Esophagus squamous epithelium (tissue), 5 donors: ENCODE measurements at places on chromosomes 11 and 22.
A peak's percentile ranks its signal among the peaks of the same experiment; 100 is the strongest.

DNA sequence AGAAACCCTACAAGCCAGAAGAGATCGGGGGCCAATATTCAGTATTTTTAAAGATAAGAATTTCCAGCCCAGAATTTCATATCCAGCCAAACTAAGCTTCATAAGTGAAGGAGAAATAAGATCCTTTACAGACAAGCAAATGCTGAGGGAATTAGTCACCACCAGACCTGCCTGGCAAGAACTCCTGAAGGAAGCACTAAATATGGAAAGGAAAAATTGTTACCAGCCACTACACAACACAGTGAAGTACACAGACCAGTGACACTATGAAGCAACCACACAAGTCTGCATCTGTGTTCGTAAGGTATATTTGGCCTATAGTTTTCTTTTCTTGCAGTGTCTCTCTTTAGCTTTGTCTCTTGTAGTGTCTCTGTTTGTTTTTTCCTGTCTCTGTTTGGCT lies 29.0 kb downstream of the TMEM225 start:
- DNase-seq: no peak

- no peak for DNase-seq
These were observed 2.9 kb upstream of the TREH start for GRCh38 chr11:118682372-118682771.

- DNase-seq: peak; percentile 28
These were observed 17.5 kb downstream of the RELT start for GRCh38 chr11:73393479-73394415.

- DNase-seq: no peak
These were observed 105.3 kb downstream of the CTTN start for GRCh38 chr11:70503468-70504221.

DNA sequence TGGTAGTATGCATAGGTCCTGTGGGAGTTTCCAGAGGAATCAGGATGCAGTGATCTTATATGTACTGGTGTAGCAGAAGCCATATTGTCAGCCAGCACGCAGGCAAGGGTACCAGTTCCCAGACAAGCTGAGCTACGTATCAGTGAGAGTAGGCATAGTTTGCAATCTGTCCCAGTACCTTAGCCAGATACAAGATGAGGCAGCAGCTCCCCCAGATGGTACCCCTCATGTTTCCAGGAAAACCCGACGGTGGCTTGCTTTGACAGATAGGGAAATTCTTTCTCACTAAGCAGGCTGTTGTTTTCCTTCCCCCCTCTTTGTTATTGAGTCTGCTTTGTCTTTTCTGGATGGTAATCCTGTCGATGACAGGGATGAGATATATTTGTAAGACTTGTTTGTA lies 109.7 kb upstream of the RRM1 start:
- DNase-seq: no peak

DNA sequence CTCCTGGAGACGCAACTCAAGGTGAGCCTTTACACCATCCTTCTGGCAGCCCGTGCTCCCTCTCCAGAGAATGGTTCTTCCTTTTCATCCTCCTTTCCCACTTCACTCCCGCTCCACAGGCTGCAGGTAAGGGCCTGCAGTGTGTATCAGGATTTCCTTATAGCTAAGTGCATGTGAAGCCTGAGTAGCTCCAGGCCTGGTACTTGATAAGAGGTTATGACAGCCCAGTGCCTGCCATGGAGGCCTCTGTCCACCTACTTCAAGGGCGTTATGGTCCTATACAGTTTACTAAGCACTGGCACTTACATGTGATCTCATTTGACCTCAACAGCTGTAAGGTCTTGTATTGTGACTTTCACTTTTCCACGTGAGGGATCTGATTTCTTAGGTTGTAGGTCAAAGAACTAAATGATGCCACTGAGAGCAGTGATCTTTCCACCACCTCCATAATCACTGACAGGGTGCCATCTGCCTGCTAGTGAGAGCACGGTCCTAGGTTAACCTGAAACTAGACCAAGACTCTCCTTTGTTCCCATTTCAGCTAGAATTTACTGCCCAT lies 18.1 kb downstream of the SSH3 start:
- DNase-seq: no peak

- no peak for DNase-seq
These were observed 15.3 kb upstream of the RASL10A start for GRCh38 chr22:29330753-29331152.

GRCh38 chr11:115552151-115552772 lies 48.0 kb upstream of the CADM1 start:
- no peak for DNase-seq

DNA sequence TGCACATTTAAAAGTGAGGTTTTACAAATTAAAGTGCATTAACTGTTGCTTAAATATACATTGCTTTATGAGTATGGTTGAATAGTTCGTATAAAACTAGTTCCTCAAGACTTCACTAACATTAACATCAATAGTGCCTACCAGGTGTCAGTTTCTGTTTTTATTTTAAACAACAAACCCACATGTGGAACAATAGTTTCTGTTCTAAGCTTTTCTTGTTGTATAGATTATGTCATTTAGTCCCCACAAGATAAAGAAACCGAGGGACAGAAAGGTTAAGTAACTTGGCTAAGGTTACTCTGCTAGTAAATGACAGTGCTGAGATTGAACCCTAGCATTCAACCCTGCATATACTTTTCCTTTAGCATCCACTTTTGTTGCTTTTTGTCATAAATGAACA lies 41.4 kb upstream of the ST14 start:
- DNase-seq: no peak

DNA sequence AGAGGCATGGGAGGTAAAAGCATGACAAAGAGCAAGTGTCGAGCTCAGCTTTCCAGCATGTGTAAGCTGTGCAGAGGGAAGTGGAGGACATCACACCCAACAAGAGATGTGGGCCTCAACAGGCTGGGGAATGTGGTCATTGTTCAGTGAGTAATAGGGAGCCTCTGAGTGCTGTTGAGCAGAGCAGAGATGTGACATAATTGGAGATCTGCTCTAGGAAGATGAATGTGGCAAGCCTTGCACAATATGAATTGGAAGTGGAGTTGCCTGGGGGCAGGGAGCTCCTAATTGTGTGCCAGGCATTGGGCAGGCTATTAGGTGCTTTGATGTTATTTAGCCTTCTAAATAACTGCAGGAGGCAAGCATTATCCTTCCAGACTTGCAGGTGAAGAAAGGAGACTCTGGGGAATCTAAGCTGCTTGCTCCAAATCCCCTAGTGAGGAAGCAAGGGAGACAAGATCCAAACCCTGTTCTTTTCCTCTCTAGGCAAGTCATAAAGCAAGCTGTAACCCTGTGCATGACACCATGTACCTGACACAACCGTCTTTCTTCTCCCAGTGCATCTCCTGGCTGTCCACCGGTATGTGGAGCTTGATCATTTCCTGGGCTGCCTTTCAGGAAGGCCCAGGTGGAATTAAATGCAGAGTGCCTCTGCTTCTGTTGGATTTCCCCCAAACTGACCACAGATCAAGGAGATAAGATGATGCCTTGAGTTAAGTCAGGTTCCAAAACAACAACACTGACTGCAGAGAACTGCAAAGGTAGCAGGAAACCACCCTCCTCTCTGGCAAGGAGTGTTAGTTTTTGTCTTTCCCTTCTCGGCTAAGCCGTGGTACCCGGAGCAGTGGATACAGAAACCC lies 221.4 kb downstream of the TENM4 start:
- DNase-seq: no peak

- DNase-seq: no peak
These were observed 2.3 kb downstream of the MN1 start for GRCh38 chr22:27799015-27799826.

DNA sequence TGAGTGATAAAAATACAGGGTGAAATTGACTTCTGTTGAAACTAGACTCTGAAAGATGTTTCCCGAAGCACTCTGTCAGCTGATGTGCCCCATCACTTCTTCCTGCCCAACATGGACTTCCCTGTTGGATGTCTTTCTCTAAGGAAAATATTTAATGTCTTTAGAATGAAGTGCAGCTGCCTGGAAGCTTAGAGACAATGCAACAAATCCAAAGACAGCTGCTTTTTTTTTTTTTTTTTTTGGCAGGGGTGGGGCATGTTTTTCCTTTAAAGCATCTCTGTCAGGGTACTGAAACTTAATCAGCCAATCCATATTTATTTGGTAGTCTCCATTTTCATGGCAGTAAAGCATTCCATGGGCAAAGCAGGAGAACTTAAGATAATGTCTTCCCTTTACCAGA lies 5.9 kb downstream of the JAM3 start:
- DNase-seq: no peak

- no peak for DNase-seq
These were observed 590.2 kb upstream of the B3GAT1 start for GRCh38 chr11:135002236-135002635.

- no peak for DNase-seq
These were observed 381.2 kb downstream of the MN1 start for GRCh38 chr22:27420195-27420816.

DNA sequence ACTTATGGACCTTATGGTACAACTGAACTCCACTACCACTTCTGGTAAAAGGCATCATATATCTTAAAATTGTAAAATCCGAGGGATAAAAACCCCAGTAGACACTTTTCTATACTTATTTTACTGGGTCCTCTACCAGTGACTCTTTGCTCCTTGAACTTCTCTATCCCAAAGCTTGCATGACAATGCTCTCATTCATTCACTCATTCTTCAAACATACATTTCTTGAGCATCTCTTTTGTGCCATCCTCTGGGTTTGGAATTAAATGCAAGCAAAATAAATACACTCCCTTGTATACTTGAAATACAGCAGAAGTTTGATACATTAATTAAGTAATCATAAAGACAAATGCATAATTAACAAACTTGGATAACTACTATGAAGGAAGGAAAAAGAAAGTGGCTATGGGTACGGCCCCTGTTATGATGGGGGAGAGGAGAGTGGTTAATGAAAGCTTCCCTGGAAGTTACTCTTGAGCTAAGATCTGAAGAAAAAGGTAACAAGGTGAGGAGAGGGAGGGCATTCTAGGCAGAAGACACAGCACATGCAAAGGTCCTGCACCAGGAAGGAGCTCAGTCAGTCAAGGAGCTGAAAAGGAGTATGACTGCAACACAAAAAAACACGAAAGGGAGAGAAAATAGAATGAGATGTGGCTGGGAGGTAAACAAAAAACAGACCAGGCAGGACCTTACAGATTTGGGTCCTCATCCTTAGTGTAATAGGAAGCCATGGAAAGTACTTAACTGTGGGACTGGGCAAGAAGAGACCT lies 8.0 kb downstream of the MPZL3 start:
- no peak for DNase-seq

DNA sequence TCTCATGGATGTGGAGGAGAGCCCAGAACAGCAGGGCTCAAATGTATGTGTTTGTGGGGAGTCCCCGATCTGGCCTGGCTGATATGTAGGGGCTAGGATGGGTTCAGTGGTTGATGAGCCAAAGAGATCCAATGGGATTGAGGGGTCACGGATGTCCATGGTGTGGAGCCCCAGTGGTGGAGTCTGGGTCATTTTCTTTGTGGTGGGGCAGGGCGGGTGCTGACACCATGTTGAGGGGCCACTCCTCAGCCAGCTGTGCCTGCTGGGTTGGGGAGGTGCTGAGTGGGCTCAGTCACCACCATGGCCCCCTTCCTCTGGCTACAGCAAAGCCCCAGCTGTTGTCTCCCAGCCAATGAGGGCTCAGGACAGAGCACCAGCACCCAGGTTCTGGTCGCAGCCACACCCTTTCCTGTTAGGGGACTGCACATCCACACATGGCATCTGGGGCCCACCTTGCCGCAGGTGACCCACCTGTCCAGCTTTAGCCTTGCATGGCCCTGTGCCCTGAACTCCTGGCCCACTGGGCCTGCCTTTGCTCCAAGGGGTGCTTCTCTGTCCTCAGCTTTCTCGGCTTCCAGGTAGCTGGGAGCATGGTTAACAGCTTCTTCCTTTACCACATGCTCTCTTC lies 3.2 kb upstream of the GNAZ start:
- no peak for DNase-seq
